ENCODE measurements at places on chromosomes 2 and 18.

DNA sequence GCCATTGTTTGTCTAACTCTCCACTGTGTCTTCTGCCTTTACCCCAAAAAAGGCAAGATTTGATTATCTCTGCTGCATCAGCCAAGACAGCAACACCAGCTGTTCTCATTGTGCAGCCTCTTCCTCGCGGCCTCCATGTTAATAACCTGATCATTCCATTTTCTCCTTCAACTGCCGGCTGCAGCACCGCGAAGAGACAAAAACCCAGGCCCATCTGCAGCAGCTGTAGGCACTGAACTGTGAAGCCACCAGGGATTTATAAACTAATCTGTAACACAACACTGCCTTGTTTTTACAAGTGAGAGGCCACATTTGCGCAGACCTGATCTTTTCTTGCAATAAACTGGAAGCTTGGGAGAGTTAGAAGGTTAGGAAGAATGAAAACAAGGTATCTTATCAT lies 147.8 kb downstream of the SATB2 start:
- no peak for DNase-seq

DNA sequence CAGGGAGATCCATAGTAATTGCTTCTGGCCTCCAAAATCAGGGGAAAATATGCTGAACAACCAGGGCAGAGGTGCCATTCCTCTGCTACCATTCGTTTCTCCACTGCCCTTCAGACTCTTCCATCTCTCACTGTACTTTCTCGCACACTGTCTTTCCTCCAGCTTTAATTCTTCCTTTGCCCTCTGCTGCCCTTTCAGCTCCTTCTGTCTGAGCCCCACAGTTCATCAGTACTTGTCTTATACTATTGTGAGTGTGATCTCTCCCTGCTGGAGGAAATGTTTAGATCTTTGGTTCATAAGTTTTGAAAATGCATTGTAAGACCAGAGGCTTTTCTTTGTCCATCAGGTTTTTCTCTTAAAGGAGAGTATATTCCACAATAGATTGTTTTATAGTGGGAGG lies 184.9 kb upstream of the DTNA start:
- DNase-seq: no peak

GRCh38 chr2:208407667-208408066 lies 1.1 kb downstream of the PTH2R start:
- DNase-seq: no peak

GRCh38 chr2:129828792-129829191 lies 150.7 kb upstream of the RAB6C start:
- no peak for DNase-seq

DNA sequence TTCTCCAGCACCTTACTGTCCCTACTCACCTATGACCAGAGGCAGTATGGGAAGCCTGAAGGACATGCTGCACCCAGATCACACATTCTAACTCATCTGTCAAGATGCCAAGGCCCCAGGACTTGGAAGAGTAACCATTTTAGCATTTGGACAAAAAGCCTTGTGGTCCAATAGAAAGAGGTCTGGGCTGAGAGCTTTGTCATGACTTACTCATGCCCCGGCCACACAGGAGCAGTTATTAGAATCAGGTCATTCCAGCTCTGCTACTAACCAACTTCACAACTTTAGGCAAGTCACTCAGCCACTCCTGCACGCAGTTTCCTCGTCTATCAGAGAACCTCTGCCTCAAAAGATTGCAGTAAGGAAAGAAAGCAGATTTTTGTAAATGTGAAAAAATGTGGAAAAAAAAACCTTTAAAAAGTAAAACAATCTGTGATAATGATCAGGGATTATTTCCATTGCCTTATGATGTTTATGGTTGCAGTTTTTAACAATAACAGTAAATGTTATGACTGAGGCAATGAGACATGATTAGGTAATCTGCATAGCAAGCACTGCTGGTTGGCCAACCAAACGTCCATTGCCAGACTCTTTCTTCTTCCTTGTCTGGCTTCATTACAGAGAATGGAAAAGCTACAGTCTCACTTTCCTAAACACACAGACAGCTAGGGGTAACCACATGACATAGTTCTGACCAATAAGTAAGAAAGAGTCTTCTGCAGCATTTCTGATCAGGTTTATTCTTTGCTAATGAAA lies 255.4 kb upstream of the CHAC2 start:
- no peak for DNase-seq

- no peak for DNase-seq
These were observed 69.1 kb downstream of the CWC22 start for GRCh38 chr2:179938026-179938425.

GRCh38 chr18:10687161-10687925 lies 161.5 kb downstream of the NAPG start:
- DNase-seq: no peak

DNA sequence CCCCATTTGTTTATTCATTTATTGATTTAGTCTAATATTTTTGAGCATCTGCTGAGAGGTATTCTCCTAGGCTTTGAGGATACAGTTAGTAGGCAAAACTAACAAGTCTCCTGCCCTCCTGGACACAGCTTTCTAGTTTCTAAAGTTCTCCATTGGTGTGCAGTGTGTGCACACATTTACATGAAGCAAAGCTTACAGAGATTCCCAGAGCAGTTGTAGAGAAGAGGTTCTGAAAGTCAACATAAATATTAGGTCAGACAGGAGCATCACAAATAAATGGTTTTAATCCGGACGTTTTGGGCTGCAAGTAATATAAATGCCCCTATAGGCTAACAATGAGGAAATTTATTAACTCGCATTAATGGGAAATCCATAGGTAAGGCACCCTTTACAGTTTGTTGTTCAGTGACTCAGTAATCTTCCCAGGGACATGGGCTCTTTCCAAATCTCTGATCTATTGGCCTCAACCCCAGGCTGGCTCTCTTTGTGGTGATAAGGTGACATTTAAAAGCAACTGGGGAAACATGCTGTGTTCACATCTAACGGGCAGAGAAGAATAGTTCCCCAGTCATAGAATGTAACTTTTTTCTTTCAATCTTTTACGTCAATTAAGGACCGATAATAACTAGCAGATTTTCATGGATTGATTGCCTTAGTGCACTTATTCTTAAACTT lies 407.2 kb downstream of the PTPRM start:
- DNase-seq: no peak

DNA sequence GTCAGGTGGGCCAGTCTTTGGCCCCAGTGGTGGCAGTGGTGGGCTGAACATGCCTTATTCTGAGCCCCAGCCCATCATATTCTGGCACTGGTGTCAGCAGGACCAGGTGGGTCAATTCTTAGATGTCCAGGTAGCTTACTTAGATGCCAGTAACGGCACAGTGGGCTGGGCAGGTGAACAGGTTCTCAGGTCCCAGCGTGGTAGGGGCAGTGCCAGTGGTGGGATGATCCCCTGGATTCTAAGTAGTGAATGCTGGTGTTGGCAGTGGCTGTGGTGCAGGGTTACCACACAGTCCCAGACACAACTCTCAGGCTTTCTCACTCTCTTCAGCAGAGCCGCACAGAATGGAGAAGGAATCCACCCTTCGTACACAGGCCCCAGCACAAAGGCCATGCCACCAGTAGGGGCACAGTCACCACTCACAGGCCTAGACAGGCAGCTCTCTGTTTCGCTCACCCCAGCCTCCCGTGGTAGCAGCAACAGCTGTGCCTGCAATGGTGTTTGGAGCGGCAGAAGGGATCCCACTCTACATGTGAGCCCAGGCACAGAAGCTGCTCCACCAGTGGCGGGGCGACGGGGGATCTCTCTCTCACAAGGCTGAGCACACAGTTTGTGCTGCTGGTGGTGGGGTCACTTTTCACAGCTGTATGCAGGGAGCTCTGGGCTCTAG lies 97.3 kb downstream of the ANKRD12 start:
- no peak for DNase-seq

GRCh38 chr2:67246791-67247190 lies 150.3 kb upstream of the ETAA1 start:
- DNase-seq: no peak

- DNase-seq: no peak
These were observed 27.6 kb upstream of the MYO1B start for GRCh38 chr2:191217580-191217979.

- DNase-seq: no peak
These were observed 68.9 kb downstream of the TMEM18 start for GRCh38 chr2:608297-608696.

DNA sequence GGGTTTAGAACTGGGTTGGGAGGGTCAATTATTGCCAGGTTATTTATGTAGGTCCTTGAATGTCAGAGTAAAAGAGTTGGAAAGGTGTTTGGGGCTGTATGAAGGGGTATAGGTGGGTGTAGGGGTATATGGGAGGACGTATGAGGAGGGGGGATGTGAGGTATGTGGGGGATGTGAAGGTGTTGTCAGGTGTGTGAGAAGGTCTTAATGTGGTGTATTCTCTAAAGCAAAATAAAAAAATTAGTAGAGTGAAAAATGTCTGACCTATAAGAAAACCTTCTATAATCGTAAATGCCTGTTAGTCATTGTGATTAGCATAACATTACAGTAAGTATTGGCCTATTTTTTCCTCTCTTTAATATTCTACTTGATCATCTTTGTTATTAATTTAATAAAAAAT lies 25.1 kb downstream of the ACVR2A start:
- DNase-seq: no peak

- DNase-seq: no peak
These were observed 46.1 kb downstream of the EDAR start for GRCh38 chr2:108942888-108943287.

DNA sequence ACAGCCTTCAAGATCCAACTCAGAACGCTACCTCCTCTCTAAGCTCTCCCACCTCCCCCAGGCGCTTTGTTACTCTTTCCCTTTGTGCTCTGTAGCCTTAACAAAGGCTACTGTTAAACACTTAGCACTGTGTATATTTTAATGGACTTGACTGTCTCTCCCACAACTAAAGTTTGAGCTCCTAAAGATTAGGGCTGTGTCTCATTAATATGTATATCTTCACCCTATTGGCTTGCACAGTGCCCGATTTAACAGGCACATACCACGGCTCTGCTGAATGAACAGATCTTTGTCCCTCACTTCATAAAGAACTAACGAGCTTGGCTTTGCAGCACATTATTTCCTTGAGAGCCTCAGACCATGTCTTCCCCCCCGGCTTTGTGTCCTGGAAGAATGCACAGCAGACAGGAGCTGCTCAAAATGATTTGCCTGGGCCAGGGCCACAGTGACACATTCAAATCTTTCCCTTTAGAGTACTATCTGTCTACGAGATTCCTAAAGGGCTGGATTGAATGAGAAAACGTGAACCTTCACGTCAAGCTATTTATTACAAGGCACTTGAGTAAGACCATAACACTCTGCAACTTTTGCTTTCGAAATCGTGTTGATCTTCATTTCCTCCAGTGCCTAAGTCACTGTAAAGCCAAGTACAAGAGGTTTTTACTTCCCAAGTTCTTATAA lies 22.1 kb downstream of the ABHD3 start:
- no peak for DNase-seq

GRCh38 chr18:51448949-51449348 lies 251.5 kb upstream of the MEX3C start:
- DNase-seq: no peak

GRCh38 chr2:148971547-148971946 lies 67.0 kb upstream of the LYPD6B start:
- DNase-seq: no peak

DNA sequence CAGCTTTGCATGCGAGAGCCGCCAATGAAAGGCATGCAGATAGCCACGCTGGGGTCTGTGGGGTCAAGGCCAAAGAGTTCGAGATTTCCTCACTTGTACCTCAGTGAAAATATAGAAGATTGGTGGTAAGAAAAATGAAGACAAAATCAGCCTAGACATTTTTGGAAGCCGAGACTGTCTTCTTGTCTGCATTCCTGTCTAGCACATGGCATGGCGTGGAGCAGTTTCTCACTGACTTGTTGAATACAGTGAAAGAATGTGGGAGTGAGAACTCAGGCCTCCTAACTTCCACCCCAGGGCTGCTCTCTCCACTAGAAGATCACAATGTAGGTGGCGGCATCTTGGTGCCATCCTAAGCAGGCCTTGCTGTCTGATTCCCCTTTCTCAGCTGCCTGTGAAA lies 740.8 kb upstream of the HS6ST1 start:
- no peak for DNase-seq

DNA sequence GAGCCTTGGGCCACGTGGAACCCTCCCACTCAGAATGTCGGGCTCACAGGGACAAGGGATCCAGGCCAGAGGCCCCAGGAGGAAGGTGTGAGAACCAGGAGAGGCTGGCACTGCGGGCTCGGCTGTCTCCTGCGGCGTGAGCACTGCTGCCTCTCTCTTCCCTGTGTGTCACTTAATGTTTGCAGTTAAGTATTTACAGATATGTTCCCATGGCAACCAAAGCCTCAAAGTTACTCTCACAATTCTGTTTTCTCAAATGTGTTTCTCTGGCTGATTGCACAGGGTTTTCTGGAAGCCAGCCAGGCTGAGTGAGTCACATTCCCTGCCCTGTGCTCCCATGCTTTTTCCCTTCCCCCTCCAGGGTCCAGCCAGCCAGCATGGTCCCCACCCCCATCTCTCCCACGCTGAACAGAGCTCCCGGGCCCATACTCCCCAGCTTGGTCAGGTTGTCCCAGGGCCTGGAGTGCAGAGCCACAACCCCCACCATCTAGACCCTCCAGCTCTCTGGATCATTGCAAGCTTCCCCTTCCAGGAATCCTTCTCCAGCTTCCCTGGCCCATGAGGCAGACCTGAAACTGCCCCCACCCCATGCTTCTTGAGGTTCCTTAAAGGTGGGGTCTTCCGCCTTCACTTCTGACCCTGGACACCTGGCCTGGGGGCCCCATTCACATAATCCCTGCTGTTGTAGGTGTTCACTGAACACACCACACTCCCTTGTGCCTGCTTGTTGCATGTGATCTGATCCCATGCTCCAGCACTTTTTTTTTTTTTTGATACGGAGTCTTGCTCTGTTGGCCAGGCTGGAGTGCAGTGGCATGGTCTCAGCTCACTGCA lies 265.9 kb downstream of the CELF4 start:
- DNase-seq: peak; percentile 88

DNA sequence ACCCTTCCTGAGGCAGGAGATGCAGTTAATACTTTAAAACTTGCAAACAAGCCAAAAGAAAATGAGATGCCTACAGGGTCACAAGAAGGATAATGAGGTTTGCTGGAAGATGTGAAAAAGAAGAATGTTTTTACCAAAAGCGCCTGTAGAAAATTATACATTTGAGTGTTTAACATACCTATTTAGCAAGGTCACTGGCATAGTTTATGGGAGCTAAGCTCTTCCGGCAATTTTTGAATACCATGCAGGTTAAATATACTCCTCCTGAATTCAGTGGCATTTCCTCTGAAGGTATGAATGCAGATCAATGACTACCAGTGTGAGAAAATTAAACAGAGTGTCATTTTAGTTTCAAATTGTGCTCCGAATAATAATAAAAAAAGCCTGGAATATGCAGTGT lies 21.2 kb upstream of the MAP3K20 start:
- DNase-seq: no peak

GRCh38 chr2:167264380-167264779 lies 376.1 kb downstream of the XIRP2 start:
- DNase-seq: no peak

DNA sequence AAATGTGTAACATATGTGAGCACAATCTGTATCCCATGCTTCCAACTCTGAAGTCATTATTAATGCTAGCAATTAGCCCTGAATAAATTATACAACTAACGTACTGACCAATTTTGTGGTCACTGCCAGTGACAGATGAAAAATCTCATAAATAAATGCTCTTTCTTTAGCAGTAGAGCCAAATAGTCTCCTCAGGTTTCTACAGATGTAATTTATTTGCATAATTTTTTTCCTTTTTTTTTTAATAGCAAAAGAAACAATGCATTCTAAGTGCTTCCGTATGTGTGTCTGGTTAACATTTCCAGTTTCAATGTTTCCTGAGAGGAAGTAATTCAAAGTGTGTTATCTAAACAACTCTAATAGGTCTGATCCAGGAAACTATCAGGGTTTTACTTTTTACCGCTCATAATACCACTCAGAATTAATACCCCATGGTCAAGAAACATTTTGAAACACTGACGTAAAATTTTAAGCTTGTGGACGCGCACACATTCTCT lies 108.4 kb downstream of the MEP1B start:
- DNase-seq: no peak

Data from pulmonary artery endothelial cell (primary cell).